Activated naive CD4-positive, alpha-beta T cell treated with anti-CD3 and anti-CD28 coated beads, Interleukin-2, amount 50 U/mL, for 16 hours (primary cell): ENCODE measurements at places on chromosomes 4 and X.
A peak's percentile ranks its signal among the peaks of the same experiment; 100 is the strongest.

- no peak for DNase-seq
Measured at GRCh38 chr4:55089916-55090315, 35.5 kb downstream of the KDR start.

DNA sequence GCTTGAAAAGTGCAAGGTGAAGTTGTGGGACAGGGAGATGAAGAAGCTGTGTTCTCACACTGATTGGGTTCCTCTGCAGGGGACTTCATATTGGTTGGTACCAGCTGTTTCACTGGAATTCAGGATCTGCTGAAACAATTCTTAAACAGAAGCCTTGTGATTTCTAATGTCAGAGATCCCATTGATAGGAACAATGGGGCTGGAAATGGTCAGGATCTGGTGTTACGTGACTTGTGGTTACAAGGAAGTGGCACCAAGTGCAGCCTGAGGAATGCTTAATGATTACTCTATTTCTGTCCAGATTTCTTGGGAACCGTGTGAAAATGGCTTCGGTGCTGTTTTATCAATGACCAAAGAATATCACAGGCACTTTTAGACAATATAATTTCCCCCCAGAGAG, 68.1 kb downstream of the MOSPD2 start:
- no peak for DNase-seq

- DNase-seq, result no peak
Measured at GRCh38 chr4:138275963-138276621, 33.9 kb upstream of the SLC7A11 start.

- DNase-seq, result no peak
Measured at GRCh38 chr4:170988446-170988845, 824.8 kb upstream of the GALNTL6 start.

DNA sequence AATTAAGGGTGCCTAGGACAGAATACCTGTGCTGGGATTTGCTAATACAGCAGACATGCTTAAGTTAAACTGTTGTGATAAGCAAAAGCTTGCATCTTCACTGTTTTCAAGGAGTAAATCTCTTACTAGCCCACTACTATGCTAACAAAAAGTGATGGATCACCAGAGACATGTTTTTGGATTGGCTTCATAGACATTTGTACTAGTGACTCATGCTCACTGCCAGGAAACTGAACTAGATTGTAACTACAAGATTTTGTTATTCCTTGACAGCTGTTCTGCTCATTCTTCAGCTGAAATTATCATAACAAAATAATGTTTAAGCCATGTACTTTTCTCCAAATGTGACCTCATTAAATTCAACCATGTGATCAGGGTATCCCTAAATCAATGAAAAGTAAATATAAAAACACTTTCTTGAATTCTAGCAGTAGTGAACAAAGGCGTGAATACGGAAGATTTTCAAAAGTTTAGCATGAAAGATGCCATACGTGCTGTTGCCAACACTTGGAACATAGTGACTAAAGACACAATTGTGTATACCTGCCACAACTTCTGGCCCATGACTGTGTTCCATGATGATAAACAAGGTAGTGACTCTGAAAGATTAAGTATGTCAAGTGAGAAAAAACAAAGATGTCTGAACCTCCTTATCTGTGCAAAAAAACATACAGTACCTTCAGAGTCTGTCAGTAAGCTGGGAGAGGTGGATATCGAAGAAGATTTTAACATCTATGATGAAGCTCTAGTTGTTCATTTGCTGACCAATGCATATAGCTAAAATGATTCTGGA, 154.0 kb downstream of the BTC start:
- DNase-seq, result no peak

- no peak for DNase-seq
Measured at GRCh38 chr4:133694416-133694815, 507.2 kb downstream of the PABPC4L start.

- no peak for DNase-seq
Measured at GRCh38 chrX:120308558-120308957, 2.7 kb downstream of the TMEM255A start.

DNA sequence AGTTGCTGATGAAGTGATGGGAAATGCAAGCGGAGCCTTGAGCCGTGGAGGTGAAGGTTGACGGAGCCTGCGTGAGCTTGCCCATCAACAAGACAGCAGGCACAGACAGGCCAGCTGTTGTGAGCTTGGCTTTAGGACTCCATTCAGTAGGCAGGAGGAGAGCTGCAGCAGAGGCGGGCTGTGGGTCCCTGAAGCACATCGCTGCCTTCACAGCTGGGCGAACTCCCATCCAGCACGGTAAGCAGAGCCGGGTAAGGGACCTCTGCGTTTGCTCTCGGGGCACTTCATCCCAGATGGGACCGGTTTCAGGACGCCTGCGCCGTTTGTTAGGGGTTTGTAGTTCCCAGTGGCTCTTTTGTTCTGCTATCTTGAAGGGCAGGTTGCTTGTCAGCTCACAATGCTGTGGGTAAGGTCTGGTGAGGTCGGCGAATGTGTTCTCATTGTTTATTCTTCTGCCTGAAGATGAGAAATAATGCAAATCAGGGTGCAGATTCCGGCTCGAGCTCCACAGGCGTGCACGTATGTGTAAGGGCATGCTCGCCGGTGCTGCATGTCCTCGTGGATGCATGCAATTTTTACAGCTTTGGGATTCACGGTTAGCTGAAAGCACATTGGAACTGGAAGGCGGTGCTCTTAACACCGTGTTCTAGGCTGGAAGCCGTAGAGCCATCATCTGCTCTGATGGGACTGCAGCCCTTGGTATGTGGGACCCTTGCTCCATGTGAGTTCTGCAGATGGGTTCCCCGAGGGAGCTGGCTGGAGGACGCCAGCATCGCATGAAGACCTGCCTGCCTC, 54.6 kb upstream of the CLDN34 start:
- no peak for DNase-seq

DNA sequence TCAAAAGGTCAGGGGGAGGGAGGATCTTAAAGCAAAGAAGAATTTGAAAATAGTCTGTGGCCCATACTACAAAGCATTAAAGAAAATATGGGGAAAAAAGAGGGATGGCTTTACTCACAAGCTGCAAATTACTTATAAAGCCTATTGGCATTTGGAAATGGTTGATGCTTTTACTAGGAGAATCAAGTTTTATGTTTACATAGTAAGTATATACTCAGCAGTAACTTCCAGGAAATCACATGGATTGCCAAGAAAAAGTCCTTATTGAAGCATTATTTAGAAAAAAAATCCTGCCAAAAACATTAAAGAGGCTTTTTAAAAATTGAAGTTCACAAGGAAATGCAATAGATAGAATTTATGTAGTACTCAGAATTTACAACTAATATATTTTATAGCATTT, 8.4 kb upstream of the SH3RF1 start:
- no peak for DNase-seq

DNA sequence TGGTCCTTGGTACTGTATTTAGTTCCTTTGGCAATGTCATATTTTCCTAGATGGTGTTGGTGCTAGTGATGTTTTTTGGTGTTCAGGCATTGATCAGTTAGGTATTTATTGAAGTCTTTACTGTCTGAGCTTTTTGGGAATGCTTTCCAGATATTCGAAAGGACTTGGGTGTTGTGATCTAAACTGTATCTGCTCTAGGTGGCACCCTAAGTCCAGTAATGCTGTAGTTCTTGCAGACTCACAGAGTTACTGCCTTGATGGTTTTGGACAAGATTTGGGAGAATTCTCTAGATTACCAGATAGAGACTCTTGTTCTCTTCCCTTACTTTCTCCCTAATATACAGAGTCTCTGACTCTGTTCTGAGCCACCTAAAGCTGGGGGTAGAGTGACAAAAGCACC, 513.6 kb upstream of the PITX2 start:
- DNase-seq, result no peak

- no peak for DNase-seq
Measured at GRCh38 chrX:20414762-20415445, 148.2 kb upstream of the RPS6KA3 start.

DNA sequence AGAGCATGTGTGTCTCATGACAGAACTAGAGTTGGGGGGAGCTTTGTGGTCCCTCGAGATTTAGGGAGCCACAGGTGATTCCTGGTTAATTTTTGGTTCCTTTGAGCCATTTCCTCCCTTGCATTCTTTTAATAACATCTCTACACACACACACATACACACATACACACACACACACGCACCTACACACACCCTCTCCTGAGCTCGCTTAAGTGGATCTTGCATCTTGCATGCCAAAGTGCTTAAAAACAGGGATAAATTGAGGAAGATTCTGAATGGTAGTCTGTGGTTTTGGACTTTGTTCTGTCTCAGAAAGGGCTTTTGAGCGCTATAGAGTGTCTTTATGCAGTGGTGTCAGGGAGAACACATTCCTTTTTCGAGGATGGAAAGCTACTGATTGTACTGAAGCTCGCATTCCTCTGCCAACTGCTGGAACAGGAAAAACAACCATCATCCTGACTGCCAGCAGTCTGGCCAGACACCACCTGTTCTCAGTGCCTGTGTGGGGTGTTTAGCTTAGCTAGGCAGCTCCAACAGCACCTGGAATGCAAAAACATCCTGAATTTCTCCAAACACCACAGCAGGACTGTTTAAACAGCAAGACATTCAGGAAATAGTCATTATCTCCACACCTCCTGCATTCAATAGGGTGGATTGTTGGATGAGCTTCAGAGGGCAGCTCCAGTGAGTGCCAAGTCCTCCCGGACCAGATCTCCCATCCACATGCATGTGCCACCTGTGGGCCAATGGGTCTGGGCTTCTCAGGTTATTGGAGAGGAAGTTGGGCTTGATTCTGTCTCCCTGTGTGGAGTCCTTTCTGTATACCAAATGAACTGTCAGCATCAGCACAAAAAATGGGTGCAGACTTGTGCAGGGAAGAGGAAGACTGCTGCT, 21.9 kb upstream of the IGFBP7 start:
- no peak for DNase-seq

GRCh38 chr4:105107095-105107856, 39.4 kb upstream of the TET2 start:
- DNase-seq, result no peak

DNA sequence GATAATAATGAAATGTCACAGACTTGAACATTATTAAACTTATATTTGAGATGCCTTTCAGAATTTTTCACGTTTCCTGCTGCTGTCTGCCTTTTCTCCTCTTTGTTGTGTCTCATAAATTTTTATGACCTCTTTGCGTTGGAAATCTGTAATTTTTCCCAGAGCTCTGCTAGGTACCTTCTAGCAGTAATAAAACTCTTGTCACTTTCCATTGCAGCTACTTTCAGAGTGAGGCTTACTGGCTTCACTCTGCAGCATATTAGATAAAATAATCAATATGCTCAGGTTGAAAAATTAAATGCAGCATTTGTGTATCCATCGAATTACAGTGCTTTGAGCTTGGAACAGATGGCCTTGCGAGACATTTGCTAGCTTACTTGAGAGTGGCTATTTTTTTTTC, 689.0 kb downstream of the GRID2 start:
- DNase-seq, result no peak

DNA sequence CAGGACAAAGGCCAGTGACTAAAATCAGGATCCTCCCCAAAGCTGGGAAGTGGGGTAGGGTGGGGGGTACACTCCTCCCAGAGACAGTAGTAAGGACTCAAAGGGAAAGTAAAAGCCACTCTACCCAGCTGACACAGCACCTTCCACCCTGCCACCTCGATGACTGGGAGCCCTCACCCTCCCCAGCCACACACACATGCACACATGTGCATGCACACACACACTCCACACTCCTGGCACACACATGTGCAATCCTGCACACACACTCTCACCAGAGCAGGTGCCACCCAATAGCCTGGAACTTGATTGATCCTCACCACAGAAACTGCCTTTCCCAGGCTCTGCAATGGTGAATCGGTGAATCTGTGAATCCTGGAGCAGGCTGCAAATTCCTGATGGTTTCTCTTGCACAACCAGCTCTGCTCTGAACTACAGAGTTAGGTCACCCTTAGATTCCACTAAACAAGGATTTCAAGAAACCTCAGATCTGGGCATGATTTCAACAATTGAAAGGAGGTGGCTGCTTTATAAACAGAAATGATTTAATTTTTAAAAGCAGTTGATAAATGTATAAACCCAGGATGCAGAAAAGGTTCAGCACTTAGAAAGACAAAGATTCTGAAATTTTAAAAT, 21.5 kb downstream of the AMOT start:
- DNase-seq, result no peak

DNA sequence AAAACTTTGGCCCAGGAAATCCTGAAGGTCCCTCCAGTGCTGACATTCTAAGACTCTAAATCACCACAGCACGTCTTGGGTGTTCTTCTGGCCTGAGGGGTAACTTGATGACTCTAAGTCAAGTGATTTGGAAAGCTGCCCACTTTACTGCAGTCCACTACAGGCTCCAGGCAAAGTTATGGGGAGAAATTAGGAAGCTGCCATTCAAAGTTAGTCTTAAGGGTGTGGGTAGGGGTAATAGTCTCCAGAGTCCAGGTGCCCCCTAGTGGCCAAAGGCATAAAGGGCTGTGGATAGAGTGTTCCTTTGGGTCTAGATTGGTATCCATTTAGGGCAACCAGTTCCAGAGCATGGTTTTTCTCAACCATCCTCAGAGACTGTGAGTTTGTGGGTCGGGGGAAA, 38.7 kb upstream of the SLC16A2 start:
- DNase-seq, result peak; percentile 47

DNA sequence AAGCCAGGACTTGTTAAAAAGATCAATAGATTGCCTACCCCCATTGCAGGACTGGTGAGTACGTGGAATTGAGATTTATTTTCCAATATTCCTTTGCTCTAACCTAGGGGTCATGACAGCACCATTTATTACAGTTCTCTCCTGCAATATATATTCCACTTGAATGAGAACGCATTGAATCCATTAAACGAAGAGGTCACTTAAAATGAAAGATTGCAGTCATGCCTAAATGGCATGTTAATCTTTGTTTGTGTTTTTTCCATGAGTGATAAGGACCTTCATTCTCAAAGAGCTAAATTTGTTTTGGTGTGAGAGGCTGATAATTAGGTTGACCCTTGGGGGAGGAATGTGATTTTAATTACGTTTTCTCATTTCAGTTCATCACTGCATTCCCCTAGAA, 13.5 kb upstream of the LIMCH1 start:
- DNase-seq, result no peak

GRCh38 chr4:31089815-31090214, 369.6 kb downstream of the PCDH7 start:
- no peak for DNase-seq

DNA sequence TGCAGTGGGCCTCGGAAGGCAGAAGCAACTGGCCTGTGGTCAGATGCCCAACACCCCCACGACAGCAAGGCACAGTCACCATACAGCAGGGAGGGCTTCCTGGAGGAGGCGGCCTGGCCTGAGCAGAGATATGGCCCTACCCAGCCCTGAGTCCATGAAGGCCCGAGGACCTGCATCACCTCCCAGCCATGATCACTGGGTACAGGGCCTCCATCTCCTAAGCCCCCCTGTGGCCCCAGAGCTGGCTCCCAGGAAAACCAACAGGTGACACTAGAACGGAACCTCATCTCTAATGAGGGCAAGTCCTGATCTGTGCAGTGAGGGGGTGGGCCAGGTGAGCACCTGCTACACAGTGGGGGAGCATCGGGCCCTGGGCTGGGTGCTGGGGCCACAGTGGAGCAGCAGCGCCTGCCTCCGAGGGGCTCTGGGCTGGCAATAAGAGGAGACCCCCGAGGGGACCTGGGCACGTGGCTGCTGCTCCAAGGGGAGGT, 26.2 kb upstream of the MXD4 start:
- no peak for DNase-seq
